ENCODE measurements at places on chromosomes 12 and 14. TPM values are rescaled to one million over a fixed set of nuclear protein-coding genes. Genes with fewer than 3 reads are reported as not detected.

- no peak overlapping the region for H3K4me3 ChIP-seq
- H3K27ac ChIP-seq: no peak overlapping the region
- H3K4me1 ChIP-seq: peaks cover 8% of the 10 kb centered on the region
- no peak for DNase-seq
These were observed 13.1 kb downstream of the ZDHHC22 start for GRCh38 chr14:77128414-77128891.

GRCh38 chr14:20356422-20356821 is 13.0 kb downstream of the PARP2 start:
- H3K4me3 ChIP-seq: no peak overlapping the region
- H3K4me1 ChIP-seq: no peaks in the 10 kb centered on the region
- H3K27ac ChIP-seq: no peak overlapping the region

DNA sequence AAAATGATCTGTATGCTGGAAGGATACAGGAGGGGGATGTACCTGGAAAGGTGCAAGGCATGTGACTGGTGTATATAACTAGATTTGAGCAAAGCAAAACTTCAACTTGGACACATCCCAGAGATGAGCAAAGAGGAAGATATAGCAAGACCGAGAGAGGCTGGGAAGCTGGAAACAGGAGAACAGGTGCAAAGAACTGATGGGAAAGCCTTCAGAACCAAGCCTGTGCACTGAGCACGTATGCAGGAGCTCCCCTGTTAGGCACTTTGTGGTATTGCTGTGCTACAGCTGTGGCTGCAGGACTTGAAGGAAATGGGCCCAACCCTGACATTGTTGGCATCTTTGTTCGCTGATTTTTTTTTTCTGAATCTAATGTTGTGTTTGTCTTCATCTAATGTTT is 120.7 kb upstream of the PWP1 start:
- H3K27ac ChIP-seq: no peak overlapping the region
- no peak overlapping the region for H3K4me3 ChIP-seq
- DNase-seq: no peak

DNA sequence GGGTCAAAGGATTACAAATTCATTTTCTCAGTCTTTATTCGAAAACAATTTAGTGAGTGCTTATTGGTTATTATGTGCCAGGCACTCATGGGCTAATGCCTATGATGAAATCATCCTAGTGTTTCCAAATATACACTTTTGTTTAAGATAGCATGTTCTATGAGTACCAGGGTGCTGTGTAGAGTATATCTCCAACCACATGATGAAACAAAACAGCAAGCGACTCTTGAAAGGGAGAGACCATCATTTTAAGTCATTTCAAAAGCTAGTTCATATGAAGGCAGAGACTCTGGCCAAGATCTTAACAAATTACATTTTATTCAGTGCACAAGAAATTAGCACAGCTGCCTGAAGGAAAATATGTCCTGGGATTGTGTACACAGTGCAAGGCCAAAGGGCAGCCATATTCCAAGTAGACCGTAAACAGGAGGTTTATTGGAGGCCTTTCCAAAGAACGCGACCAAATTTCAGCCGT is 204.2 kb downstream of the EFCAB11 start:
- peaks cover 21% of the 10 kb centered on the region for H3K4me1 ChIP-seq
- no peaks in the 10 kb centered on the region for H3K27me3 ChIP-seq
- H3K27ac ChIP-seq: no peak overlapping the region
- H3K36me3 ChIP-seq: peaks cover 11% of the 10 kb centered on the region
- no peak overlapping the region for H3K4me3 ChIP-seq

- H3K36me3 ChIP-seq: no peaks in the 10 kb centered on the region
- peaks cover 2% of the 10 kb centered on the region for H3K27me3 ChIP-seq
- H3K4me1 ChIP-seq: no peaks in the 10 kb centered on the region
- DNase-seq: no peak
- no peak overlapping the region for H3K27ac ChIP-seq
These were observed 85.3 kb upstream of the BCL11B start for GRCh38 chr14:99357151-99357915.

DNA sequence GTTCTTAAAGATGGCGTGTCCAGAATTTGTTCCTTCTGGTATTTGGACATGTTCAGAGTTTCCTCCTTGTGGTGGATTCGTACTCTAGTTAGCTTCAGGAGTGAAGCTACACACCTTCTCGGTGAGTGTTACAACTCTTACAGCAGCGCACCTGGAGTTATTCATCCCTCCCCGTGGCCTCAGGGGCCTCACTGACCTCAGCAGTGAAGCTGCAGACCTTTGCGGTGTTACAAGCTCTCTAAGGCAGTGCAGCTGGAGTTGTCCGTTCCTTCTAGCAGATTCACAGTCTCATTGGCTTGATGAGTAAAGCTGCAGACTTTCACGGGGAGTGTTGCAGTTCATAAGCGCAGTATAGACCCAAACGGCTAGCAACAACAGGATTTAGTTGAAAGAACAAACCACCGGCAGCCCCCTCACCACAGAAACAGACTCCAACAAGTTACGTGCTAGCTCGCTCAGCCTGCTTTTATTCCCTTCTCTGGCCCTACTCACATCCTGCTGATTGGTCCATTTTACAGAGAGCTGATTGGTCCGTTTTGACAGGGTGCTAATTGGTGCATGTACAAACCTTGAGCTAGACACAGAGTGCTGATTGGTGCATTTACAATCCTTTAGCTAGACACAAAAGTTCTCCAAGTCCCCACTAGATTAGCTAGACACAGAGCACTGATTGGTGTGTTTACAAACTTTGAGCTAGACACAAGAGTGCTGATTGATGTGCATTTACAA is 4.5 kb upstream of the CDKN3 start:
- H3K27me3 ChIP-seq: peaks cover 23% of the 10 kb centered on the region
- peaks cover 4% of the 10 kb centered on the region for H3K4me1 ChIP-seq
- H3K27ac ChIP-seq: no peak overlapping the region
- H3K4me3 ChIP-seq: no peak overlapping the region
- DNase-seq: no peak
- no peaks in the 10 kb centered on the region for H3K36me3 ChIP-seq

- no peak overlapping the region for H3K4me3 ChIP-seq
- H3K4me1 ChIP-seq: peaks cover 25% of the 10 kb centered on the region
- peak; percentile 23 for DNase-seq
- H3K36me3 ChIP-seq: peaks cover 5% of the 10 kb centered on the region
- H3K27ac ChIP-seq: no peak overlapping the region
- no peaks in the 10 kb centered on the region for H3K27me3 ChIP-seq
These were observed 50.4 kb upstream of the RIN3 start for GRCh38 chr14:92463141-92463540.

GRCh38 chr12:57343703-57344378 is 87.0 kb downstream of the R3HDM2 start:
- no peak overlapping the region for H3K27ac ChIP-seq
- no peak for DNase-seq
- no peak overlapping the region for H3K4me3 ChIP-seq
- H3K27me3 ChIP-seq: no peaks in the 10 kb centered on the region
- H3K4me1 ChIP-seq: peaks cover 23% of the 10 kb centered on the region
- H3K36me3 ChIP-seq: peaks cover 38% of the 10 kb centered on the region

DNA sequence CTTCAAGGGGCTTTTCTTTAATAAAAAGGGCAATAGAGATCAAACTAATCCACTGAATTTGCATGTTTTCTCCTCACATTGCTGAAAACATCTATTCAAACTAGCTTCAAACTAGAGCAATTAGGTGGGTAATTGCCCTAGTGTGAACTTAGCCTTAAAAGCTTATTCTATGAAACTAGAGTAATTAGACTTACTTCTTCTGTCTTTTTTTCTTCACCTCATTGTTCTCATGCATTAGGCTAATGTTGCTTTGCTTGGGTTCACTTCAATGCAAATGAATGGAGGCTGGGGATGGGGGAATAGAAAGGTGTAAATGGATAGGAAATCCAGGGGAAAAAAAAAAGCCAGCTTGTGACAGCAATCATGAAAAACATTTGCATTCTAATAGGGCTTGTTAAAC is 414.8 kb upstream of the LMO3 start:
- H3K36me3 ChIP-seq: no peaks in the 10 kb centered on the region
- H3K4me1 ChIP-seq: no peaks in the 10 kb centered on the region
- no peaks in the 10 kb centered on the region for H3K27me3 ChIP-seq
- H3K4me3 ChIP-seq: no peak overlapping the region
- DNase-seq: no peak

- peaks cover 2% of the 10 kb centered on the region for H3K4me1 ChIP-seq
- DNase-seq: no peak
- H3K4me3 ChIP-seq: no peak overlapping the region
- H3K36me3 ChIP-seq: peaks cover 7% of the 10 kb centered on the region
- H3K27ac ChIP-seq: no peak overlapping the region
- peaks cover 79% of the 10 kb centered on the region for H3K27me3 ChIP-seq
These were observed 16.0 kb downstream of the NKX2-1 start for GRCh38 chr14:36503771-36504741.

DNA sequence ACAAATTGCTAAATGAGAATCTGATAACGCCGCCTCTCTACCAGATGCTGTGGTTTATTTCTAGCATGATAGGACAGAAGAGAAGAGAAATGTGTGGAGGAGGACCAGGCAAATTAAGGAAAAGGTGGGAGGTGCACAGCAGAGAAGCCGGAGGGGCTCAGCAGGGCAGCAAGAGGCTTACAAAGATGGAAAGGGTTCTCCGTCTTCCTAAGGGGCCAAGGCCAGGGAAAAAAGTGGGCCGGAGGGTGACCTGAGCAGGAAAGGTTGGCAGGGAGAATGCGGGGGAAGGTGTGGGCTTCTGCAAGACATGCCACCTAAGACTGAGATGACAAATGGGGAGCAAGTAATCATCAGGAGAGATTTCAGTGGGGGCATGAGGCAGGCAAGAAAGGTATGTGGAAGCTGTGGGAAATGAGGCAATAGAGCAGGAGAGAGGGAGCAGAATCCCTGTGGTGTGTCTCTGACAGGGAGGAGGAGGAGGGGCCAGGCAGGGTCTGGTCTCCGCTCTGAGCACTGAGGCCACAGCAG is 18.7 kb downstream of the MANSC1 start:
- no peak overlapping the region for H3K27ac ChIP-seq
- no peak for DNase-seq
- H3K36me3 ChIP-seq: no peaks in the 10 kb centered on the region
- no peak overlapping the region for H3K4me3 ChIP-seq

- H3K27ac ChIP-seq: no peak overlapping the region
- no peaks in the 10 kb centered on the region for H3K27me3 ChIP-seq
- H3K4me3 ChIP-seq: no peak overlapping the region
- no peak for DNase-seq
- no peaks in the 10 kb centered on the region for H3K4me1 ChIP-seq
These were observed 118.8 kb downstream of the SLC6A15 start for GRCh38 chr12:84793558-84794367.

DNA sequence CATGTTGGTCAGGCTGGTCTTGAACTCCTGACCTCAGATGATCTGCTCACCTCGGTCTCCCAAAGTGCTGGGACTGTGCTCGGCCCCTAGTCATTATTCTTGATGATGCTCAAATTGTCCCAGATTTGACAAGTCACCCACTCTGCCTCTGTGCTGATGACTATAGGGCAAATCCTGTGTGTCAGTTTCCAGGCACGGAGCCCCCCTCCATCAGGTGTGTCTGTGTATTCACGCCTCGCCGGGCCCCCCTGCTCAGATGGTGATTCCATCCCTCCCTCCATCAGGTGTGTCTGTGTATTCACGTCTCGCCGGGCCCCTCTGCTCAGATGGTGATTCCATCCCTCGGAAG is 4.3 kb upstream of the GPR132 start:
- H3K27ac ChIP-seq: peak overlapping the region; percentile 82
- DNase-seq: no peak
- H3K4me1 ChIP-seq: peaks cover 58% of the 10 kb centered on the region
- peak overlapping the region; percentile 26 for H3K4me3 ChIP-seq

DNA sequence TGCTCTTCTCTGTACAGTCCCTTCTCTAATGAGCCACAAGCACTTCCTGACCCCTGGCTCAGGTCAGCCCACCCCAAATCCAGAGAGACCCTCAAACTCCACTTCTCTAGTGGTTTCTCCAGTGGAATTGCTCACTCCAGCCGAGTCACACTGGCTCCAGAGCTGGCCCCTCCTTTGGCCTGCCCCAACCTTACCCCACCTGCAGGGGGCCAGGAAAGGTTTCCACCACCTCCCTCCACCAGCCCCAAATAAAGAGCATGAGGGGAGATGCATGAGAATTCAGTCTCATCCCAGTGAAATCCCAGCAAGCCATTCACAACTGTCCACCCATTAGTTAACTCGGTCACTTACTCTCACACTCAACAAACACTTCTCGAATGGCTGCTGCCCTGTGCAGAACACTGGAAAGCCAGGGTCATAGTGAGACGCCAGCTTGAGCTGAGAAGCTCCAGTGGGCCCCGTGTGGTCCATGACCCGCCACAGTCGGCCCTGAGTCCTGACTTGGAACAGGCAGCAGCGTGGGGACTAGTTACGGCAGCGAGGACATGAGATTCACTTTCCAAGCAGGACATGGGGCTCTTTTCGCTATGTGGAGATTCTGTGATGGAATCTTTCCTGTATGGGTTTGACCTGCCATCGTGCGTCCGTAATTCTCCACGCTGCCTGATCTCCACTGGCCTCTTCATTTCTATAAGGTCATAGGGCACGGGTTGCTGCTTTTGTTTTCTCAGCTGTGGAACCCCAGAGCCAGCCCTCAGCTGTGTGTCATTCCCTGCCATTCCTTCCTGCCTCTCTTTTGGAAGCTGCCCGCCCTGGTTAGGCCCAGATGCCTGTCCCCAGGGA is 44.2 kb downstream of the SLC6A12 start:
- no peaks in the 10 kb centered on the region for H3K36me3 ChIP-seq
- no peak overlapping the region for H3K27ac ChIP-seq
- peaks cover 18% of the 10 kb centered on the region for H3K27me3 ChIP-seq
- DNase-seq: no peak
- H3K4me1 ChIP-seq: peaks cover 19% of the 10 kb centered on the region
- H3K4me3 ChIP-seq: no peak overlapping the region

GRCh38 chr12:153080-153746 is 60.7 kb downstream of the SLC6A12 start:
- H3K27ac ChIP-seq: no peak overlapping the region
- peak; percentile 75 for DNase-seq

GRCh38 chr12:46900734-46901463 is 75.1 kb upstream of the SLC38A4 start:
- no peak overlapping the region for H3K4me3 ChIP-seq
- no peak for DNase-seq
- peaks cover 5% of the 10 kb centered on the region for H3K4me1 ChIP-seq
- no peaks in the 10 kb centered on the region for H3K36me3 ChIP-seq

C12orf50 gene
- total RNA-seq: not detected

KRT72 gene
- 0.15 TPM for total RNA-seq

ORAI1 gene
- total RNA-seq: 53.7 TPM

KLRC2 gene
- 6.8 TPM for total RNA-seq

MARS1 gene
- total RNA-seq: 384 TPM

DRAM1 gene
- total RNA-seq: 5.4 TPM
